ENCODE measurements at places on chromosomes 2 and 18.

GRCh38 chr2:159195697-159196096 is 90.8 kb downstream of the WDSUB1 start:
- DNase-seq = no peak

- no peak for DNase-seq
These were observed 257.0 kb downstream of the DPP10 start for GRCh38 chr2:114699423-114699944.

DNA sequence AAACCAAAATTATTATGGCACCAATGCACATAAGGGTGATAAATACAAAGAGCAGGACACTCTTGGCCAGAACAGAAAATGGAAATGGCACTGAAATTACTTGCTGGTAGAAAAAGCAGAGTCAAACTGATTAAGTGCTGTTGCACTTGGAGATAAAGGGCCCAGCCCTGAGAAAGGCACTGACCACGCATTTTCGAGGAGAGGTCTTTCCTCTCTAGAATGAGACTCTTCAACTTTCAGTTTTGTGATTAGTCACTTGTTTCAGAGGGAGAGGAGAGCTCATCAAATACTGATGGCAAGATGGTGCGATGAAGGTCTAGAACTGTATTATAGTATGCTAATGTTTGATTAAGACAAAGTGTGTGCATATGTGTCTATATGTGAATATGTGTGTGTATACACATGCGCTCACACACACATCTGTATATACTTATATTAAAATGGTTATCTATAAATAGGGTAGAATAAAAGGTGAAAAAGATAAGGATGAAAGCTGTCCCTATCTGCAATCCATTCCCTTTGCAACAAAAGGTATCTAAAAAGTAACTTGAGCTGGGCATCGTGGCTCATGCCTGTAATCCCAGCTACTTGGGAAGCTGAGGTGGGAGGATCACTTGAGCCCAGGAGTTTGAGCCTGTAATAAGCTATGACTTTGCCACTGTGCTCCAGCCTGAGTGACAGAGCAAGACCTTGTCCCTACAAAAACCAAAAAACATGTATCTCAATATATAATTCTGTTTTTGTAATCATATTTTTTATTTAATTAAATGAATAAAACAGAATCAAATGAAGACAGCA is 48.8 kb upstream of the ZDBF2 start:
- no peak for DNase-seq

- no peak for DNase-seq
These were observed 236.9 kb downstream of the RBM43 start for GRCh38 chr2:151024696-151025251.

GRCh38 chr2:239381709-239382134 is 19.1 kb downstream of the HDAC4 start:
- DNase-seq = peak; percentile 78

GRCh38 chr2:200602584-200602983 is 16.8 kb downstream of the AOX1 start:
- no peak for DNase-seq

GRCh38 chr2:14543284-14543683 is 89.2 kb upstream of the LRATD1 start:
- no peak for DNase-seq

DNA sequence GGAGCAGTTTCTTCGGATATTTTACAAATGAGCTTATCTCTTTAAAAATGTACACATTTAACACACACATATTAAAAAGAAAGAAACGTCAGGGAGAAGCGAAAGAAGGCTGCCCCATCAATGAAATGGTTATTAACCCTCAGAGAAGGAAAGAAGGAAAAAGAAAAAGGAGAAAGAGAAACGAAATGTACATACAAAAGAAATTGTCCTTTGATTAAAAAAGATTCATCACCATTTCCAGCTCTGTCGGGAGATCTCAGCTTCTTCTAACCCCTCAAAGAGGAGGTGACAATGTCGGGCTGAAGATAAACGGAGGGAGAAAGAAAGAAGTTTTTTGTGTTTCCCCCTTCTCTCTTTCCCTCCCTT is 1.5 kb downstream of the IKZF2 start:
- DNase-seq = peak; percentile 50
